GM03348 (cell line): ENCODE measurements at places on chromosomes 1 and 21.

GRCh38 chr1:56833088-56833487, 13.9 kb upstream of the FYB2 start:
- DNase-seq: no peak

GRCh38 chr1:47872886-47873285, 124.3 kb downstream of the TRABD2B start:
- no peak for DNase-seq

DNA sequence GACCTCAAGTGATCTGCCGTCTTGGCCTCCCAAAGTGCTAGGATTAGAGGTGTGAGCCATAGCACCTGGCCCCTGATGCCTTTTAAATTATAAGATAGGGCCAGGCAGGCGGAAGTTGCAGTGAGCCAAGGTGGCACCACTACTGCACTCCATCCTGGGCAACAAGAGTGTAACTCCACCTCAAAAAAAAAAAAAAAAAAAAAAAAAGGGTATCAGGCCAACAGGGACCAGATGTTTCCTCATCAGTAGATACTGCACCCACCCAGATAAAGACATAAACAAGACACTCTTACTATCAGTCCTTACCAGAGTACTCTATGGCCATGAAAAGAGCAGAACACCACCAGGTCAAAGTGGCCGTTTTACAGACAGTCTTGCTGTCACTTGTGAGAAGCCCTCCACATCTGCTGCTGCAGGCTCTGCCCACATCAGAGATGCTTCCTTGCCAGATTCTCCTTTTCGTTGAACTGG, 3.3 kb downstream of the C21orf58 start:
- no peak for DNase-seq

DNA sequence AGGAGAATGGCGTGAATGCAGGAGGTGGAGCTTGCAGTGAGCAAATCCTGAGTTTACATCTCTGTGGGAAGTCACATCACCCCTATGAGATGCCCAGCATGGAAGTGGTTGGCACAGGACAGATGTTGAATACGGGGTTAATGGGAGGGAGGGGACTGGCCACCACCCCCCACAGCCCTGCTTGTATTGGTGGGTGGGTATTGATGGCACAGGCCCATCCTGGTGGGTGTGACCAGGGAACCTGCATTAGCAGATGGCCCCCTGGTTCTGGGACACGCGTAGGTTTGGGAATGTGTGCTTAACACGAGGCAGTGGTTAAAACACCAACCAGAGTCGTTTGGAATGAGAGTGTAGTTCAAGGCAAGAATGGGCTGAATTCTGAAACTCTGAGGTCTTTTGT, 117.9 kb downstream of the PRDM2 start:
- DNase-seq: no peak

DNA sequence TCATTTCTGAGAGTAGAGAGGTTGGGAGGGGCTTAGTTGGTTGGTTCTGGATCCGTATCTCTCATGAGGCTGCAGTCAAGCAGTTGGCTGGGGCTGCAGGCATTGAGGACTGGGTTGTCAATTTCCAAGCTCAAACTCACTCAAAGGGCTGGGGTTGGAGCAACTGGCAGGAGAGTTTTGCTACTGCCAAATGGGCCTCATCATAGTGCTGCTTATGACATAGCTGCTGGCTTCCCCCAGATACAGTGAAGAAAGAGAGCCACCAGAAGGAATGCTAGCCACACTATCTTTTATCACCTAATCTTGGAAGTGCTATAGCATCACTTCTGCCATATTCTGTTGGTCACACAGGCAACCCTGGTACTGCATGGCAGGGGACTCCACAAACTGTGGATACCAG, 363.5 kb upstream of the USP24 start:
- DNase-seq: no peak

- no peak for DNase-seq
Observed at GRCh38 chr21:31509194-31510017, 150.1 kb upstream of the SOD1 start.
